Activated CD4-positive, alpha-beta memory T cell treated with anti-CD3 and anti-CD28 coated beads for 36 hours (primary cell): ENCODE measurements at places on chromosomes 5 and 9.

DNA sequence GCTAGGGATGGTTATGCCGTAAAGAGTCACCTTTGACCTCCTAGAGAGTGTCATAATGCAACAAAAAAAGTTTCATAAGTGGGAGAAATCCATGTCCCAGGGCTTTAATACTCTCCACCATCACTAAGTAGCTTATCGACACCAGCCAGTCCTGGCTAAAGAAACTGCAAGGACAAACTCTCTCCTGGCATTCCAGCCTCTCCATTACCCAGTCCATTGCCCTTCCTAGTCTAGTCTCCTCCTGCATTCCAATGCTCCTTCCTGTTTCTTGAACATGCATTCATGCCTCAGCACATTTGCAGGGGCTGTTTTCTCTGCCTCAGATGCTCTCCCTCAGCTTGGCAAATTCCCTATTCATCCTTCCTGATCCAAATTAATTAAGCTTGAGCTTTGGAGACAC is 364.1 kb downstream of the BRINP1 start:
- H3K27me3 ChIP-seq: no peaks in the 10 kb centered on the region
- DNase-seq: no peak
- H3K27ac ChIP-seq: no peak overlapping the region
- H3K4me1 ChIP-seq: no peaks in the 10 kb centered on the region
- no peaks in the 10 kb centered on the region for H3K36me3 ChIP-seq
- H3K4me3 ChIP-seq: no peak overlapping the region

- no peaks in the 10 kb centered on the region for H3K4me1 ChIP-seq
- no peak overlapping the region for H3K27ac ChIP-seq
- no peaks in the 10 kb centered on the region for H3K27me3 ChIP-seq
- DNase-seq: no peak
These were observed 22.1 kb upstream of the LPCAT1 start for GRCh38 chr5:1545805-1546355.

- no peaks in the 10 kb centered on the region for H3K36me3 ChIP-seq
- H3K27me3 ChIP-seq: peaks cover 4% of the 10 kb centered on the region
- no peaks in the 10 kb centered on the region for H3K4me1 ChIP-seq
These were observed 472.1 kb downstream of the DMRT2 start for GRCh38 chr9:1522219-1522767.

DNA sequence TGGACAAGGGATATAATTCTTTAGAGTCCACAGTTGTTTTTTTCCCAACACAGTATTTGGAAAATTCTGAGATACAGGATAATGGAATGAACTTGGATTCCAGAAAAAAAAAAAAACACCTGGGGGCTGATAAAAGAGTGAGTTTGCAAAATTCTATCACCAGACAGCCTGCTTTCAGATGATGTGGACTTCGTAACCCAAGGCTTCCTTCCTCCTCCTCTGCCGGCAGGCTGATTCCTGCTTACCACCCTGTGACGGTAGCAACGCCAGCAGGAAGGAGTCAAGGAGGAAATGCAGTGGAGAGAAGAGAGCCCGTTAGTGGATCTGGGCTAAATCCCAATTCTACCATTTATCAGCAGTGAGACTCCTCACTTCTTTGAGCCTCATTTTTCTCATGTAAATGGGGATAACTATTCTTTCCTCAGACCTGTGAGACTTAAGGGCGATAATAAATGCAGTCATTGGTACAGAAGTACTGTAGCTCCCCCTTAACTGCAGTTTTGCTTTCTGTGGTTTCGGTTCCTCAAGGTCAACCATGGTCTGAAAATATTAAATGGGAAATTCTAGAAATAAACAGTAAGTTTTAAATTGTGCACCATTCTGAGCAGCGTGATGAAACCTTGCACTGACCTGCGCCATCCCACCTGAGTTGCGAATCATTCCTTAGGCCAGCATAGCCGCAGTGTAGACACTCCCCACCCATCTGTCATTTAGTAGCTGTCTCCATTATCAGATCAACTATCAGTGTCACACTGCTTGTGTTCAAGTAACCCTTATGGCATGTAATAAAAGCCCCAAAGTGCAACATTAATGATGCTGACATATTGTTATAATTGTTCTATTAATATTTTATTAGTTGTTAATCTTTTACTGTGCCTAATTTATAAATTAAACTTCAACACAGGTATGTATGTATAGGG is 71.4 kb downstream of the DCP2 start:
- DNase-seq: no peak
- H3K27ac ChIP-seq: no peak overlapping the region
- no peak overlapping the region for H3K4me3 ChIP-seq
- H3K4me1 ChIP-seq: peaks cover 23% of the 10 kb centered on the region
- peaks cover 4% of the 10 kb centered on the region for H3K36me3 ChIP-seq
- H3K27me3 ChIP-seq: no peaks in the 10 kb centered on the region

DNA sequence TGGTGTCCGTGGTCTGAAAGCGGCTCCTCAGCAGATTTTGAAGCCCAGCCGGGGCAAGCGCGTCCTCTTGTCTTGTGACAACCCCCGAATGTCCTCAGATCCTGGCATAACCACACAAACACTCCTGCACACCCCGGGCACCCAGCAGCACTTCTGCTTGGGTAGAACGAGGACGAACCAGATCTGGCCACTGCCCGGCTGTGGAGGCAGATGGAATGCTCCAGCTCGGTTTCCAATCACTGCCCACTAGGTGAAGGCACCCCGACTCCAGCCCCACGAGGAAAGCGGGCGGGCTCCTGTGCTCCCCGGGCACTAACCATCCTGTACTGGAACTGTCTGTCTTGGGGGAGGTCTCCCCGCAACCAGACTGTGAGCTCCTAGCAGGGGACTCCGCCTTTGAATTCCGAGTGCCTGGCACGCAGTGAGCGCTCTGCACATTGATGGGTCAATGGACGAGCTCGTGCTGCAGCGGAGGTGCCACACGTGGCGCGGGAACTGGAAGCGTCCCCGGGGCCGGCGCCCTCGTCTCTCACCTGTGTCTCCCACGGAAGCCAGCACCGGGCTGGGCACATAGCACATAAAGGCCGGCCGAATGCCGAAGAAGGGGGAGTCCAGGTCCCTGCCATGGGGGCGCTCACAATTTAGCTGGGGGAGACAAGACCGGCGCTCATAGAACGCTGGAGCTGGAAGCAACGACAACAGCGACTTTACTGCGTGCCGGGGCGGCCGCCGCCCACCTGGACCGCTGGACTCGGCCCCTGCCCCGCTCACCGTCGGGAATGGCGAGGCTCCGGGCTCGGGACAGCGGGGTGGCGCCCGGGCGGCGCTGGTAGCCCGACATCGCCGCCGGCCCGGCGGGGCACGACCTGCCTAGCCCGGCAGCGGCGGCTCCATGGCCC is 608 bp downstream of the ENTR1 start:
- DNase-seq: peak; percentile 64
- peak overlapping the region; percentile 88 for H3K4me3 ChIP-seq
- H3K36me3 ChIP-seq: peaks cover 65% of the 10 kb centered on the region
- peaks cover 64% of the 10 kb centered on the region for H3K4me1 ChIP-seq
- no peaks in the 10 kb centered on the region for H3K27me3 ChIP-seq
- peak overlapping the region; percentile 94 for H3K27ac ChIP-seq

DNA sequence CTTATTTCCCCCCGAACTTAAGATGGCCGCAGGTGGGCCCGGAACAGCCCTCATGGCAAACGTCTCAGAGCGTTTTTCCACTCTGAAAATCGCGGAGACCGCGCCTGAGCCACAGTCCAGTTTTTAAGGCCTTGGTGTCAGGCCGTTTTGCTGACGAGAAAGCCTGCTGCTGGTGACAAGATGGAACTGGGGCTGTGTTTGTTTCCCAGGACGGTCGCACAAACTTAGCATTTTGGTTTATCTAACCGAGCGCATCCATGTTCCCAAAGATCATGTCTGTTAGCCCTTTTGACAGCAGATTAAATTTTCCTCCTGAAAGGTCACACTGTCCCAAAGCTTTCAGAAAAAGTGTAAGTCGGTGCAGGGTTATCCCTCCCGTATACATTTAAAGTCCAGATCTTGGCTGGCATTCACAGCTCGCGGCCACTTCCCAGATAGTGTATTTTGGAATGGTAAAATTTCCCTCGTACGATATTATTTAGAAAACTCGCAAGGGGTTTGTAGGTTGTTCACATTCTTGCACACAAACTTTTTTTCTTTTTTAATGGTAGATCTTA is 812 bp downstream of the SREK1 start:
- H3K27me3 ChIP-seq: no peaks in the 10 kb centered on the region
- H3K4me1 ChIP-seq: peaks cover 51% of the 10 kb centered on the region
- H3K4me3 ChIP-seq: peak overlapping the region; percentile 93
- H3K27ac ChIP-seq: peak overlapping the region; percentile 98
- peaks cover 12% of the 10 kb centered on the region for H3K36me3 ChIP-seq
- no peak for DNase-seq

GRCh38 chr5:17005107-17005828 is 69.2 kb upstream of the MYO10 start:
- no peaks in the 10 kb centered on the region for H3K4me1 ChIP-seq
- no peaks in the 10 kb centered on the region for H3K27me3 ChIP-seq
- H3K27ac ChIP-seq: no peak overlapping the region
- DNase-seq: no peak

- no peak for DNase-seq
- peaks cover 7% of the 10 kb centered on the region for H3K27me3 ChIP-seq
- no peak overlapping the region for H3K27ac ChIP-seq
- H3K4me1 ChIP-seq: no peaks in the 10 kb centered on the region
- no peak overlapping the region for H3K4me3 ChIP-seq
- H3K36me3 ChIP-seq: no peaks in the 10 kb centered on the region
These were observed 178.5 kb upstream of the PHYKPL start for GRCh38 chr5:178411083-178411482.

GRCh38 chr9:76302947-76303550 is 91.2 kb downstream of the RFK start:
- H3K36me3 ChIP-seq: no peaks in the 10 kb centered on the region
- no peak for DNase-seq
- H3K27me3 ChIP-seq: peaks cover 8% of the 10 kb centered on the region
- no peaks in the 10 kb centered on the region for H3K4me1 ChIP-seq

DNA sequence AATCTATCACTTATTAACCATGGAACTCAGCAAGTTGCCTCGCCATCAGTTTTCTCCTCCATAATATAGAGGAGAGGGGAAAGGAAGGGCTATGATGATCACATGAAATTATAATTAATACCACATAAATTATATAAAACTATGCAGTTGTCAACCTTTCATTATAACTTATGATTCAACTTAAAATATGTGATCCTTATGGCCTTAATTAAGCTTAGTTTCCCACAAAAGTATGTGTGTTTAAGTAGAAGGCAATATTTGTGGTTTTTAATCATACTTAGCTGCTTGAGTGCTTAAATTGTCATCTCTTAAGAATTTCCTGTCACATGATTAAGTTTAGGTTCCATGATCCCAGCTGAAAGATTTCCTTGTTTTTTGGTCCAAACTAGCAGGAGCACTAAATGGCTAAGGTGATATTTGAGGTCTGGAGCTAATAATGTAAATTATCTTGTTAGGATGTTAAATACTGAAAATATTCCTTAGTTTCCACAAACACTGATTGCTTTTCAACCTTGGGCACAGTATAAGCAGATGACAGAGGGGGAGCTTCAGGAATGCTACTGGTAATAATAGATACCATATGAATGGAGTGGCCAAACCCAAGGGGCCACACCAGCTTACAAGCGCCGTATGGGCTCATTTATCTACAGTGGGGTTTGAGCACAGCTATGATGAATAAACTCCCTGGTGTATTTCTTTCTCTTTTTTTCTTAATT is 26.4 kb upstream of the F2R start:
- H3K36me3 ChIP-seq: peaks cover 43% of the 10 kb centered on the region
- H3K4me3 ChIP-seq: no peak overlapping the region
- H3K27ac ChIP-seq: no peak overlapping the region
- peaks cover 23% of the 10 kb centered on the region for H3K4me1 ChIP-seq

DNA sequence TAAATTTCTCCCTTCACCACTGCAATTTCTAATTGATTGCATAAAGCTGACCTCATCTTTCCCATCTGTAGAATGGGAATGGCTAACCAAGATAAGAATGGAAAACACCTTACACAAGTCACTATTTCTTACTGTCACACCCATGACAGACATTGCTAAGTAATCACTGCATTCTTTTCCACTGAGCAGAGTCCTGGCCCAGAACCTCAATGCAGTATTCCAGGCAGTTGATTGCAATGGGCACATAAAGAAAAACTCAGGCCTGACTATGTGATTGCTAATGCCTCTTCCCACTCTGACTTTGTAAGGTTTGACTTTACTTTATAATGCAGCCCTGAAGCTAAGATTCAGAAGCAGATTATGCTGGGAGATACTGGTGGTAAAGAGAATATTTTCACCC is 29.3 kb downstream of the TRIM32 start:
- no peaks in the 10 kb centered on the region for H3K4me1 ChIP-seq
- DNase-seq: no peak
- H3K36me3 ChIP-seq: no peaks in the 10 kb centered on the region
- no peak overlapping the region for H3K4me3 ChIP-seq
- H3K27ac ChIP-seq: no peak overlapping the region
- no peaks in the 10 kb centered on the region for H3K27me3 ChIP-seq

DNA sequence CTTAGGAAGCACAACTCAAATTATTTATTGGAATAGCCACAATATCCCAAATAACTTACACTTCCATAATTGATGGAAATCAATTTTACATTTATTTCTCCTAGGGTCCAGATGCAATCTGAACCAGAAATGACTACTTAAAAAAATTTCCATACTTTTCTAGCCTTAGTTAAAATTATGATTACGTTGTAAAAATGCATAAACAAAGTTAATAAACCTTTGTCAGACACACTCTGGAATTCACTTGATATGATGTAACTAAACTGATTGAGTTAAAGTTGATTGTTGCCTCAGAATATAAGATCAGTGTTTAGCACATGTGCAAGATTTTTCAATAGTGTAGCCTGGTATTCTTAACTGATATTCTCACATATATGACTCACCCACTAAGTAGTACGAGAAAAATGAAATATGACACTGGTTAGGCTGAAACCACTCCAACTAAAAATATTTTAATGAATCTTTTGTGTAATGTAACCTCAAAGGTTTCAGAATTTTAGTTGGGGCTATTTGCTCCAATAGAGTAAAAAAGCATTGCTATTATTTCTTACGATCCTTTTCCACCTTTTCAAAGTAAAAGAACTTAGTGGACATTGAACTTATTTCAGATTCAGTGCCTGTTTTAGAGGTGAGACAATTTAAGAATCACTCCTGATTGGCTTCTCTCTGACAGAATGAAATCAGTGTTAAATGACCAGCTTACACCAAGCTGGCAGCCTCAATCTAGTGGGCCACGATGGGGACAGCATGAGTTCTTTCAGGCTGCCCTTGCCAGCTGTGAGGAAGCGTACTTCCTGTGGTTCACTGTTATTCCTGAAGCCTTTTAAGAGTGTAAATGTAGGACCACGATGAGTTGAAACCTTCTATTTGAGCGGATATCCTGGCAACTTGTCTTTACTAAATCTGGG is 277.2 kb upstream of the CDH9 start:
- DNase-seq: no peak
- no peak overlapping the region for H3K27ac ChIP-seq
- H3K36me3 ChIP-seq: no peaks in the 10 kb centered on the region
- H3K4me1 ChIP-seq: no peaks in the 10 kb centered on the region
- H3K4me3 ChIP-seq: no peak overlapping the region
- no peaks in the 10 kb centered on the region for H3K27me3 ChIP-seq

DNA sequence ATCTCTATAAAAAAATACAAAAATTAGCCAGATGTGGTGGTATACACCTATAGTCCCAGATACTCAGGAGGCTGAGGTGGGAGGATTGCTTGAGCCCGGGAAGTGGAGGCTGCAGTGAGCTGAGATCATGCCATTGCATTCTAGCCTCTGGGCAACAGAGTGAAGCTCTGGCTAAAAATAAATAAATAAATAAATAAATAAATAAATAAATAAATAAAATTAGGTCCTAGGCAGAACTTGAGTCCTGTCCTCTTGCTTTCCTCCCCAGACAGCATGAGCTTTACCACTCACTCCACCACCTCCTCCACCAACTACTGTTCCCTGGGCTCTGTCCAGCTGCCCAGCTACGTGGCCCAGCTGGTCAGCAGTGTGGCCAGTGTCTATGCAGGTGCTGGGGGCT is 31.6 kb upstream of the SPZ1 start:
- H3K4me3 ChIP-seq: no peak overlapping the region
- DNase-seq: no peak
- H3K27me3 ChIP-seq: no peaks in the 10 kb centered on the region
- no peaks in the 10 kb centered on the region for H3K36me3 ChIP-seq
